ENCODE measurements at places on chromosomes 3 and 15. TPM values are rescaled to one million over a fixed set of nuclear protein-coding genes. Genes with fewer than 3 reads are reported as not detected.

Gene SLC22A13
- 0.21 TPM for total RNA-seq

- DNase-seq = no peak
These were observed 11.0 kb upstream of the CTNNB1 start for GRCh38 chr3:41188306-41188705.

Gene SPSB4
- not detected for total RNA-seq

- no peak for DNase-seq
These were observed 119.7 kb downstream of the CNTN4 start for GRCh38 chr3:2218375-2218774.

- DNase-seq = no peak
These were observed 14.1 kb upstream of the APOD start for GRCh38 chr3:195597848-195598247.

Gene HTR3E
- total RNA-seq = not detected

DNA sequence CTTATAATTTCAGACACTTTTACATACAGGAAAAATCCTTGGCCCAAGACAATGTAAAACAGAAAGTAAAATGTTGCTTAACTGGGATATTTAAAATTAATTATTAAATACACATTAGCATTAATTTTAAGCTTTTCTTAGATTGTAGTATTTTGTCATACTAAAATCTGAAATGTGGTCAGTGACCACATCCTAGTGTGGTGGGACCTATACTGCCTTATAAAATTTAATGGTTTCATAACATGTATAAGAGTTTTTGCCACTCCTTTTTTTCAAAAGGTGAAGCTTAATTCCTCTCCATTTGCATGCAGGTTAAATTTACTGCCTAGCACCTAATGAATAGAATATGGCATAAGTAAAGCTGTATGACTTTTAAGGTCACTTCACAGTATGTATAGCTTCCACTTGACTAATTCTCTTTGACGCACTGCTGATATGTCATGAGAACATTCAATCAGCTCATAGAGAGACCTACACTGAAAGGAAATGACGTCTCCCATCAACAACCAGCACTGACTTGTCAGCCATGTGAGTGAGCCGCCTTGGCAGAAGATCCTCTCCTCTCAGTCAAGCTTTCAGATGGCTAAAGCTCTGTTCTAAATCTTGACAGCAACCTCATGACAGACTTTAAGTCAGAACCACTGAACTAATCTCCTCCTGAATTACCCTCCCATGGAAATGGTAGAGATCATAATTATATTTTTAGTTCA lies 847.8 kb downstream of the SI start:
- DNase-seq = peak; percentile 3

DNA sequence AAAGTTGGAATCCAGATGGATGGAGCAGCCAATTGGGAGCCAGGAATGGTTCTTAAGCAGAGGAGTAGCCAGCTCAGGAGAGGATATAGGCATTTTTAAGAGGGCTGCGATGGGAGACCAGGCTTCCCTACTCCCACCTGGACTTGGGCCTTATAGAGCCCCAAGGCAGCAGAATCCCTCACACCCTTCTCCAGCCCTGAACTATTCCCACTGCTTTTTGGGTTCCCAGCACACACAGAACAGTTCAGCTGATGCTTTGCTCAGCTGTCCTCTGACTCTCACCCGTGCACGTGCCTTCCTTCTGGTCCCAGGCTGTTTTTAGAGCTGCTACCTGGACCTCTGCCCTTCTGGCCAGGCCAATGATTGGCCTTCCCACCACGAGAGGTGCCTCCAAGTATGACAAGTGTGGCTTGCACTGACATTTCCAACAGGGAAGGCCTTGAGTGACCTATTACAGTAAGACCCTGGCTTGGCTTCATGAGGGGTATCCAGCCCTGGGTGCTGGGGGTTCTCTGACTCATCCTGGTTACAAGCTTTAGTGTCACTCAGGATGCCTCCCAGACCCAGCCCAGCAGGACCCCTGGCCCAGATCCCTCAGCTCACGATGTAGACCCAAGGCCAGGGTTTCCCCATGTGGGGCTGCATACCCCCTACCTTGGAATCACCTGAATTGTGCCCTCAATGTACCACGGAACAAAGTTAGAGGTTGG lies 25.2 kb downstream of the NOX5 start:
- no peak for DNase-seq

Gene FBXO45
- 17.9 TPM for total RNA-seq

Gene AGTR1
- total RNA-seq = not detected

DNA sequence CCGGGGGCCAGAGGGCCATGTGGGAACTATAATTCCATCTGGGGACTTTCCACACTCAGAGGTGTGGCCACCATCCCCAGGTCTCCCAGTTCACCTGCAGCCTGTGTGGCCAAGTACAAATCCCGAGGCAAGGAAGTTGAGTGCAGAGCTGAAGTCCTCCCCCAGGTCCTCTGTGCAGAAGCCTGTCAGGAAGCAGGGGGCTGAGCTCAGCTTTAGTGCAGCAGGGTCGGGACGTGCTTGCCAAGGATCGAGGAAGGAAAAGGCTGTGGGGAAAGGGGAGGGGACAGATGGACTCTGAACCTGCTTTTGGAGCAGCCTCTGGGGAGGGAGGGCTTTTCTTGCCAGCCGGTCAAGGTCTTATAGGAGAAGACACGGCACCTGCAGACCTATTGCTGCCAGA lies 67.7 kb downstream of the CHRNA7 start:
- no peak for DNase-seq

- no peak for DNase-seq
These were observed 37.6 kb downstream of the TMCC1 start for GRCh38 chr3:129855832-129856419.

DNA sequence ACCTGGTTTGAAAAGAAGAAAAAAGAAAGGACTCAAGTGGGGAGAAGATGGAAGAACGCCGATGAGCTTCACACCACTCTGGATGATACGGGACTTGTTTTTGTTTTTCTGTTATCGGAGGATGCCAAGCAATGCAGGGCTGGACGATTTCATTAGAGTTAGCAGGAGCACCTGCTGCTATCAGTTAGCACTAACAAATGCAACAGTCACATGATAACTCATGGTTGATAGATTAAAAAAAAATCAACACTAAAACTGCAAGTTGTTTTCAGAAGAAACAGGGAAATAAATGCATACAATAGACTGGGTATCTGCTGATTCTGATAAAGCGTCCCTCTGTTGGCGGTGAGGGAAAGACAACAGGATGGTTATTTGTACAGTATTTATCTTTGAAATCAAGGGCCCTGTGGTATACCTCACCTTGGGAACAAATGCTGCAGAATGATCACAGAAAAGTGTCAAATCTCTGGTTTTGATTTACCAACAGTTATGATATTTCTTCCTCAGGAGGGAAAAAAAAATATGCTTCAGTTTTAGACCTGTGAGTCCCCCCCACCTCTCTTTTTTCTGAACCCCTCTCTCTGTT lies 575.1 kb downstream of the FOXP1 start:
- no peak for DNase-seq

Gene SST
- total RNA-seq = not detected

DNA sequence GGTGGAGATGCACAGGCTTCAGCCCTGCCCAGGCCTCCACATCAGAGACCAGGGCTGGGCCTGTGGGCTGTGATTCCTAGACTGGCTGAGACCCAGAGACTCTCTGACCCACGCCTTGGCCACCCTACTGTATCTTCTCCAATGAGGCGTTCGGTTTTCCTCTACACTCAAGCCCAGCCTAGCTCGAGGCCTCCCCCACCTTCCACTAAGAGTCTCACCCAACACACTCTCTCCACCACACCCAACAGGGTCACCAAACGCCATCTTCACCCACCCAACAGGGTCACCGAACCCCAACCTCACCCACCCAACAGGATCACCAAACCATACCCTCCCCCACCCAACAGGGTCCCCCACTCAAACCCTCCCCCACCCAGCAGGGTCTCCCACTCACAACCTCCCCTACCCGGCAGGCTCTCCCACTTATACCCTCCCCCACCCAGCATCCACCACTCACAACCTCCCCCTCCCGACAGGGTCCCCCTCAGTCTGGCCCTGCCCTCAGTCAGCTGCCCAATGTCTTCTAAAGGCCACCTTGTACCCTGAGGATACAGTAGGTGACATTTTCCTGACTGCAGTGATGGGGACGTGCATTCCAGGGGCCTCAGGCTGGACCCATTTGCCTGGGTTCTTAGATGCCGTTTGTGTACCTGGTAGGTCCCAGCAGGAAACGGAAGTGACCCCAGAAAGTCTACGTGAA lies 20.4 kb downstream of the CFAP100 start:
- DNase-seq = no peak

Gene NR1I2
- total RNA-seq = not detected

DNA sequence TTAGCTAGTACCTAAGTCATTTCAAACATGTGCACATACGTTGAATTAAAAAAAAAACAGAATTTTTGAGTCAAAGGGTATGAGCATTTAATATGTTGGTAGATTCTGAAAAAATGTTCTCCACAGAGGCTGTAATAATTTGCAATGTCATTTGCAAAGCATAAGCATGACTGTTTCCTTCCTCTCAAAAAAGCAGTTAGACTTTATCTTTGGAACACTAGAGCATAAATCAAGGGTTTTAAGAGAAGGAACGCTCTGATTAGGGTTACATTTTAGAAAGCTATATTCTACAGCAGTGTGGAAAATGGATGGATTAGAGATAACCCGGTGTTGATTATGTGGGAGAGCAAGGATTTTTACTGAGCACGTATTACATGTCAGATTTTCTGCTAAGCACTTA lies 193.7 kb downstream of the WDR72 start:
- no peak for DNase-seq

GRCh38 chr3:126389112-126389793 lies 5.5 kb upstream of the CFAP100 start:
- DNase-seq = peak; percentile 53

GRCh38 chr15:70355275-70355795 lies 257.6 kb upstream of the TLE3 start:
- DNase-seq = no peak

Gene SLC27A2
- total RNA-seq = 0.07 TPM

GRCh38 chr3:178964551-178964950 lies 107.1 kb downstream of the ZMAT3 start:
- no peak for DNase-seq

- DNase-seq = no peak
These were observed 240.7 kb downstream of the PCCB start for GRCh38 chr3:136490646-136491405.

DNA sequence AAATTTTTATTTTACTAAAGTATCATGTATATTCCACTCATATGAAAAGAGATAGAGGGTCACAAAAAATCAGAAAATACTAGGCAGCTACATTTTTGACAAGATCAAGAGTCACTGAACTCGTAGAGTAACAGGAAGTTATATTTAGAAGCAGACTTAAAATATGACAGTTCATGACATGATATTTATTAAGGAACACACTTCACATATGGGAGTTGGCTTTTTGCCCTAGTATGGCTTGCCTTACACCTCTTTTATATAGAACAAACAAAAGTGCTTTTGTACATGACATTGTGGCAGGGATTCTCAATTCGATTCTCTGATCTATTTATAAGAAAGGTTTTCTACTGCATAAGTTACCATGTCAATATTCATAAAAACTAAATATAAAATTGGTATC lies 80.1 kb upstream of the GBE1 start:
- no peak for DNase-seq

- DNase-seq = peak; percentile 78
These were observed 69.4 kb downstream of the FHIT start for GRCh38 chr3:61181874-61182273.

Gene GJD2
- total RNA-seq = not detected

Gene PLSCR2
- not detected for total RNA-seq

Gene GOLGA8A
- 16.9 TPM for total RNA-seq

Gene GALNT15
- total RNA-seq = not detected

Gene ADCY5
- 0.14 TPM for total RNA-seq

- peak; percentile 91 for DNase-seq
These were observed 25.3 kb downstream of the NCEH1 start for GRCh38 chr3:172685331-172686214.

DNA sequence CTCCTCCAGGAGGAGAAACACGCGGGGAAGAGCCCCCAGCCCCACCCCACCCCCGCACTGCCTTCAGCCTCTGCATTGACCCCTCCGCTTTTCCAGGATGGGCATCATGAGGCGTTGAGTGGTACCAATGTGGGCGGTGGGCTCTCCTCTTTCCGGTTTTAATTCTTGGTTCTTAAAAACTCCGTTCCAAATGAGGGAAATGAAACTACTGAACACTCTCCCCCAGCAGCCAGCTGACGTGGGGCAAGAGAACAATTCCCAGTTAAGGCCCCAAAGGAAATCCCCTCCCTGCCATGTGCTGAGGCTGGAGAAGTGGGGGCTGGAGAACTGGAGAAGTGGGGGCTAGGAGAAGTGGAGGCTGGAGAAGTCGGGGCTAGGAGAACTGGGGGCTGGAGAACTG lies 5.3 kb upstream of the NRROS start:
- DNase-seq = no peak

DNA sequence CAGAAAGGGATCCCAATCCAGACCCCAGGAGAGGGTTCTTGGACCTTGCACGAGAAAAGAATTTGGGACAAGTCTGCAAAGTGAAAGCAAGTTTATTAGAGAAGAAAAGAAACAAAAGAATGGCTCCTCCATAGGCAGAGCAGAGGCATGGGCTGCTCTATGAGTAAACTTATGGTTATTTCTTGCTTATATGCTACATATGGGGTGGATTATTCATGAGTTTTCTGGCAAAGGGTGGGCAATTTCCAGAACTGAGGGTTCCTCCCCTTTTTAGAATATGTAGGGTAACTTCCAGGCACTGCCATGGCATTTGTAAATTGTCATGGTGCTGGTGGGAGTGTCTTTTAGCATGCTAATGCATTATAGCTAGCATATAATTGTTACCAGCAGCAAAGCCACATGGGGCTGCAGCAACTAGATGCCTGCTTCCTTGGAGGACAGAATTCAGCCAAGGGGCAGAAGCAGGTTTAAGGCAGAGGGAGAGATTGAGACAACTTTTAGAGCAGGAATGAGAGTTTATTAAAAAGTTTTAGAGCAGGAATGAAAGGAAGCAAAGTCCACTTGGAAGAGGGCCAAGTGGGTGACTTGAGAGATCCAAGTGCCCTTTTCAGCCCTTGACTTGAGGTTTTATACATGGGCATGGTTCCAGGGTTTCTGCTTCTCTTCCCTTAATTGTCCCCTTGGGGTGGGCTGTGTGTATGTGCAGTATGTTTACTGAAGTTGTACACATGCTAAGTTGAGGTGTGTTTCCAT lies 41.3 kb downstream of the METTL6 start:
- no peak for DNase-seq

GRCh38 chr3:143203848-143204247 lies 84.3 kb downstream of the CHST2 start:
- peak; percentile 25 for DNase-seq

Gene SLC12A8
- 10.5 TPM for total RNA-seq

Gene GREM1
- 0.10 TPM for total RNA-seq

Gene CLDN16
- not detected for total RNA-seq

GRCh38 chr3:185537369-185537970 lies 14.9 kb downstream of the LIPH start:
- peak; percentile 98 for DNase-seq

DNA sequence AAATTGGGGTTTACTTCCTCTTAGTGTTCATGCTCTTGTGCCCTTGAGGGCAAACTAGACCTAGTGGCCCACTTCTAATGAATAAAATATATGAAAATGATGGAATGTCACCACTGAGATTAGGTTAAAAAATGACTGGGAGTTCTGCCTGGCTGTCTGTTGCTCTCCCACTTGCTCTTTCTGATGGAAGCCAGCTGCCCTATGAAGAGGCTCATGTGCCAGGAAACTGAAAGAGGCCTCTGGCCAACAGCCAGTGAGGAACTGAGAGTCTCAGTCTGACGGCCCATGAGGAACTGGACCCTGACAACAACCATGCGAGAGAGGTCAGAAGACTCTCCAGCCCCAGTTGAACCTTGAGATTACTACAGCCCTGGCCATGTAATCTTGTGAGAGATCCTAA lies 107.1 kb upstream of the FHIT start:
- no peak for DNase-seq

Gene UBAP1L
- total RNA-seq = 0.49 TPM

Gene GAP43
- not detected for total RNA-seq

Gene GOLGA6B
- total RNA-seq = not detected
